ENCODE measurements at places on chromosomes 7 and 10. TPM values are rescaled to one million over a fixed set of nuclear protein-coding genes. Genes with fewer than 3 reads are reported as not detected.

Gene RPP30
- total RNA-seq = 32.0 TPM

Gene PLAU
- 14.9 TPM for total RNA-seq

Gene TMEM120A
- total RNA-seq = 31.2 TPM

Gene MSMB
- not detected for total RNA-seq

Gene ZWINT
- total RNA-seq = 24.2 TPM

Gene PAPSS2
- total RNA-seq = 122 TPM

Gene DYNC1I1
- 0.71 TPM for total RNA-seq

Gene HABP2
- not detected for total RNA-seq

Gene PHYHIPL
- 2.3 TPM for total RNA-seq

Gene ACSL5
- total RNA-seq = 1.4 TPM

Gene ELFN1
- total RNA-seq = 0.89 TPM

Gene OR2A42
- not detected for total RNA-seq

Gene PLCE1
- total RNA-seq = 3.5 TPM

Gene OR2F2
- total RNA-seq = not detected

Gene CALHM1
- total RNA-seq = not detected

Gene LRRD1
- not detected for total RNA-seq

Gene AFAP1L2
- total RNA-seq = 2.3 TPM

Gene EFCAB10
- not detected for total RNA-seq

Gene PNLIP
- not detected for total RNA-seq

Gene GIMAP8
- total RNA-seq = not detected

Gene ASZ1
- total RNA-seq = not detected

Gene CRYGN
- total RNA-seq = not detected

Gene RHOBTB1
- 10.3 TPM for total RNA-seq

Measured in myometrial cell (primary cell).